Myometrial cell (primary cell): ENCODE measurements at places on chromosomes 7 and 10. TPM values are rescaled to one million over a fixed set of nuclear protein-coding genes. Genes with fewer than 3 reads are reported as not detected.

The C7orf57 gene
- total RNA-seq: 0.18 TPM in 1 of 2 replicates, not detected in the other

The AKR1C8 gene
- total RNA-seq: not detected in 2 replicates

The VAX1 gene
- not detected in 2 replicates for total RNA-seq

The AGR2 gene
- total RNA-seq: not detected in 2 replicates

The CPXM2 gene
- total RNA-seq: not detected in 2 replicates

The GDF2 gene
- total RNA-seq: not detected in 2 replicates

The RHBDD2 gene
- 47.3 and 54.1 TPM in 2 replicates for total RNA-seq

The ANXA8 gene
- total RNA-seq: 1.8 and 5.5 TPM in 2 replicates

The TRIM50 gene
- not detected in 2 replicates for total RNA-seq

The ABCB8 gene
- total RNA-seq: 56.9 and 61.1 TPM in 2 replicates

The ACTR3C gene
- 4.6 TPM in 1 of 2 replicates, not detected in the other for total RNA-seq

The ERVW-1 gene
- not detected in 2 replicates for total RNA-seq

The ASB15 gene
- total RNA-seq: not detected in 2 replicates

The SEPHS1 gene
- 29.7 and 36.3 TPM in 2 replicates for total RNA-seq

The RELN gene
- 0.29 and 4.4 TPM in 2 replicates for total RNA-seq

The EPHA1 gene
- total RNA-seq: not detected in 2 replicates

The OR9A2 gene
- not detected in 2 replicates for total RNA-seq

The GSTO2 gene
- 7.1 and 11.2 TPM in 2 replicates for total RNA-seq

The CFTR gene
- under 0.01 TPM in 1 of 2 replicates, not detected in the other for total RNA-seq

The DDC gene
- not detected in 2 replicates for total RNA-seq

The AGAP9 gene
- total RNA-seq: 2.7 and 2.9 TPM in 2 replicates

The LEP gene
- not detected in 2 replicates for total RNA-seq

The ANKRD61 gene
- total RNA-seq: not detected in 2 replicates

The BEND7 gene
- total RNA-seq: 0.29 and 1.6 TPM in 2 replicates

The COL28A1 gene
- total RNA-seq: under 0.01 and 0.35 TPM in 2 replicates

The DYNC1I1 gene
- 0.71 and 0.86 TPM in 2 replicates for total RNA-seq

The LRMDA gene
- total RNA-seq: not detected in 2 replicates

The OR2A5 gene
- total RNA-seq: not detected in 2 replicates

The CYP2C8 gene
- not detected in 2 replicates for total RNA-seq

The NANOS1 gene
- total RNA-seq: under 0.01 and 0.58 TPM in 2 replicates

The RBP3 gene
- total RNA-seq: under 0.01 TPM in 1 of 2 replicates, not detected in the other

The MEIG1 gene
- not detected in 2 replicates for total RNA-seq

The NOD1 gene
- 4.3 and 5.5 TPM in 2 replicates for total RNA-seq

The PNLIPRP1 gene
- total RNA-seq: not detected in 2 replicates

The ABCB4 gene
- 0.29 TPM in 1 of 2 replicates, not detected in the other for total RNA-seq

The APBB1IP gene
- total RNA-seq: not detected in 2 replicates
